ENCODE measurements at places on chromosomes 1 and 21. TPM values are rescaled to one million over a fixed set of nuclear protein-coding genes. Genes with fewer than 3 reads are reported as not detected.

- H3K27me3 ChIP-seq: no peaks in the 10 kb centered on the region
- no peaks in the 10 kb centered on the region for H3K36me3 ChIP-seq
- no peak overlapping the region for H3K27ac ChIP-seq
- no peak overlapping the region for H3K4me3 ChIP-seq
- no peak for DNase-seq
Observed at GRCh38 chr1:238265866-238266265, 375.1 kb upstream of the ZP4 start.

DNA sequence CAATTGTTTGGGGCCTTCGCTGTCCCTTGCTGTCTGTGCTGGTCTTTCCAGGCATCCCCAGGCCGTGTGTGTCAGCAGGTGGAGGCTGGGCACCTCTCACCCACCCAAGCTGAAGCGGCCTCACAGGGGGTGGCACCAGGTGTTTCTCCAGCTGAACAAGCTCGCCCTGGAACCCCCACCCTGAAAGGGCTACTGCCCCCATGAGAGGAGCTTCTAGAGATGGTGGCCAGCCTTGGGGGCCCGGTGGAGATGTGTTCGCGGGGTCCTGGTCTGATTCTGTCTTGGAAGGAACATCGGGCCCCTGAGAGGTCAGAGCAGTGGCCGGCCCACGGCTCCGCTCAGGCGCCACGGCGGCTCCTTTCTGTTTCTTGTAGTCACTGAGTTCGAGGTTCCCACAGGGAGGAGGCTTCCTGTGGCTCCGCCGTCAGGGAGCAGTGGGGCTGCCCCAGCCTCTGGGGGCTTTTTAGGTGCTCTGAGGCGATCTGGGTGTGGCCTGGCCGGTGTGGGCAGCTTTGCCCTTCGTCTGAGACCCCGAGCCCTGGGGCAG is 46.9 kb downstream of the SKI start:
- DNase-seq: no peak
- no peaks in the 10 kb centered on the region for H3K36me3 ChIP-seq
- H3K27me3 ChIP-seq: no peaks in the 10 kb centered on the region

- peak; percentile 80 for DNase-seq
- H3K4me1 ChIP-seq: peaks cover 72% of the 10 kb centered on the region
- no peaks in the 10 kb centered on the region for H3K27me3 ChIP-seq
- H3K36me3 ChIP-seq: peaks cover 8% of the 10 kb centered on the region
- no peak overlapping the region for H3K27ac ChIP-seq
Observed at GRCh38 chr1:161190962-161191521, 7.8 kb downstream of the ADAMTS4 start.

Gene OR2AK2
- total RNA-seq: 0.49 TPM

Gene CREG1
- 121 TPM for total RNA-seq

GRCh38 chr1:202162047-202162417 is 1.6 kb upstream of the PTPN7 start:
- peak overlapping the region; percentile 91 for H3K27ac ChIP-seq
- H3K27me3 ChIP-seq: no peaks in the 10 kb centered on the region
- H3K36me3 ChIP-seq: no peaks in the 10 kb centered on the region
- H3K4me1 ChIP-seq: peaks cover 93% of the 10 kb centered on the region
- DNase-seq: peak; percentile 89

Gene PTGS2
- total RNA-seq: 8.3 TPM

GRCh38 chr1:36359911-36360550 is 25.7 kb downstream of the STK40 start:
- H3K4me3 ChIP-seq: no peak overlapping the region
- DNase-seq: no peak
- H3K4me1 ChIP-seq: peaks cover 10% of the 10 kb centered on the region
- H3K27me3 ChIP-seq: no peaks in the 10 kb centered on the region
- peak overlapping the region; percentile 74 for H3K27ac ChIP-seq

Gene C1orf210
- total RNA-seq: not detected

GRCh38 chr1:246418565-246419312 is 88.3 kb downstream of the SMYD3 start:
- no peak overlapping the region for H3K27ac ChIP-seq
- no peak overlapping the region for H3K4me3 ChIP-seq
- H3K4me1 ChIP-seq: no peaks in the 10 kb centered on the region
- DNase-seq: no peak
- H3K27me3 ChIP-seq: no peaks in the 10 kb centered on the region

Gene TPM3
- 414 TPM for total RNA-seq

- H3K4me3 ChIP-seq: no peak overlapping the region
- peaks cover 50% of the 10 kb centered on the region for H3K4me1 ChIP-seq
- H3K36me3 ChIP-seq: no peaks in the 10 kb centered on the region
- no peak for DNase-seq
- H3K27me3 ChIP-seq: no peaks in the 10 kb centered on the region
- H3K27ac ChIP-seq: peak overlapping the region; percentile 57
Observed at GRCh38 chr1:223733898-223734852, 21.8 kb downstream of the CAPN2 start.

- DNase-seq: no peak
- no peak overlapping the region for H3K4me3 ChIP-seq
- H3K4me1 ChIP-seq: no peaks in the 10 kb centered on the region
- no peak overlapping the region for H3K27ac ChIP-seq
- no peaks in the 10 kb centered on the region for H3K27me3 ChIP-seq
Observed at GRCh38 chr1:119467219-119467618, 39.8 kb upstream of the HSD3B1 start.

DNA sequence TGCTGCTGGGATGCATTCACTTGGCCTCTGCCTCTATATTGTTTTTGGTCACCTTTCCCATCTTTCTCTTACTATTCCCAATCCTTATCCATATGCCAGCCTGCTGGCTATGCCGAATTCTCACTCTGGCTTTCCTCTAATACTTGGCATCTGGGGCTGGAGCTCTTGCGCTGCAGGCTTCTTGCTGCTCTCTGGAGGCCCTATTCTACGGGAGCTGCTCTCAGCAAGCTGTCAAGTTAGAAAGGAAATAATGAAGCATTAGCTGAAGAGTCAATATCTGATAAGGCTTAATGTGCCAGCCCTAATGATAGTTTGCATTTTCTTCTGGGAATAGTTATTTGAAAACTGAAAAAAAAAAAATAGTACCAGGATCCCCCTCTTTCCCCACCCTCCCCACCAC is 125.3 kb upstream of the CYYR1 start:
- DNase-seq: no peak
- H3K27ac ChIP-seq: no peak overlapping the region
- no peaks in the 10 kb centered on the region for H3K36me3 ChIP-seq
- no peaks in the 10 kb centered on the region for H3K27me3 ChIP-seq
- H3K4me3 ChIP-seq: no peak overlapping the region

DNA sequence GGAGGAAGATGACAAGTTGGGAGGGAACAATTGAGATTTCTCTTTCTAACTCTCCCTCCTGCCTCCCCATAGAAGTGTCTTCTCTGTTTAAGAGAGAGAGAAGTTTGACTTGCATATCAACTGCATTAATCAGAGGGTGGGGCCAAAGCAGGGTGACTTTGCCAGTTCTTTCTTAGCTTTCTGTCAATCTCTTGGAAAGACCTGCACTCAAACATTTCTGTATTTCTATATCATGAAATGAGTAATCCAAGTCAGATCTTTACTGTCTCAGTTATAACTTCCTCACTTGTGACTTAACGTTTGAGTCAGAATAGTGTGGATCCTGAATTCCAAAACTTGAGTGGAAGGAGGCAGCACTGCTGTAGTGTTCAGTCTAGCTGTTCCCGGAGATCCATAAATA is 180.8 kb upstream of the KCNK2 start:
- no peaks in the 10 kb centered on the region for H3K4me1 ChIP-seq
- no peaks in the 10 kb centered on the region for H3K36me3 ChIP-seq

DNA sequence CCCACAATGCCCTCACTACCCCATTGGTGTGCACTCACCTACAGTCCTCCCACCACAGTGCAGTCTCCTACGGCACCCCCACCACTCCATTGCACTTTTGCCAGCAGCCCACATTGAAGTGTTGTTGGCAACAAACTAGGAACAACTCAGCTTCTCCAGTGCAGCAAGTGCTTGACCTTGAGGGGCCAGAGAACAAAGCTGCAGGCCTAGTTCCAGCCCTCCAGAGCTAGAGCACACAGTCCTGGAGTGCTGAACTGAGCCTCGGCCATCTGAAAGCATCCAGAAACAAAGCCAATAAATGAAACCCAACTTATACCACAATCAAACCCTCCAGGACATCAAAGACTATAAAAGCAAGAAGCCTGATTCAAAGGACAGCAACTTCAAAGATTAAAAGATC is 129.9 kb downstream of the C1orf94 start:
- H3K4me1 ChIP-seq: no peaks in the 10 kb centered on the region
- no peaks in the 10 kb centered on the region for H3K36me3 ChIP-seq
- H3K27me3 ChIP-seq: no peaks in the 10 kb centered on the region
- no peak overlapping the region for H3K27ac ChIP-seq
- H3K4me3 ChIP-seq: no peak overlapping the region
- no peak for DNase-seq

- H3K4me1 ChIP-seq: peaks cover 89% of the 10 kb centered on the region
- peak overlapping the region; percentile 89 for H3K27ac ChIP-seq
Observed at GRCh38 chr1:11790101-11790879, 15.5 kb downstream of the MTHFR start.

Gene PRKACB
- total RNA-seq: 73.4 TPM

GRCh38 chr1:67484492-67484891 is 54.3 kb upstream of the SERBP1 start:
- H3K27me3 ChIP-seq: no peaks in the 10 kb centered on the region
- no peak overlapping the region for H3K4me3 ChIP-seq
- DNase-seq: no peak
- no peaks in the 10 kb centered on the region for H3K4me1 ChIP-seq
- no peaks in the 10 kb centered on the region for H3K36me3 ChIP-seq

GRCh38 chr1:222948079-222948478 is 133.2 kb downstream of the DISP1 start:
- no peak for DNase-seq
- H3K27ac ChIP-seq: no peak overlapping the region
- H3K27me3 ChIP-seq: no peaks in the 10 kb centered on the region

Gene TAS1R1
- total RNA-seq: 0.34 TPM

DNA sequence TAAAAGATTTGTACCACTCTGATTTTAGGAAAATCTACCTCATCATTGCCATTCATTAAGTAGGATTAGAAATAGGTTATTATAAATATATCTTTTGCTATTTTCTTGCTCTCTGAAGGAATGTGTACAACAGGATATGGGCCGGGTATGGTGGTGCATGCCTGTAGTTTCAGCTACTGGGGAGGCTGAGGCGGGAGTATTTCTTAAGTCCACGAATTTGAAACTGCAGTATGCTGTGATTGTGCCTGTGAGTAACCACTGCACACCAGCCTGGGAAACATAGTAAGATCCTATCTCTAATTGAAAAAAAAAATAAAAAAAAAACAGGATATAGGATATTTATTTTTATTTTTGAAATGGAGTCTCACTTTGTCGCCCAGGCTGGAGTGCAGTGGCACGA is 50.0 kb downstream of the CLIC4 start:
- peaks cover 24% of the 10 kb centered on the region for H3K4me1 ChIP-seq
- no peak overlapping the region for H3K27ac ChIP-seq
- H3K4me3 ChIP-seq: no peak overlapping the region
- DNase-seq: no peak
- H3K27me3 ChIP-seq: no peaks in the 10 kb centered on the region

DNA sequence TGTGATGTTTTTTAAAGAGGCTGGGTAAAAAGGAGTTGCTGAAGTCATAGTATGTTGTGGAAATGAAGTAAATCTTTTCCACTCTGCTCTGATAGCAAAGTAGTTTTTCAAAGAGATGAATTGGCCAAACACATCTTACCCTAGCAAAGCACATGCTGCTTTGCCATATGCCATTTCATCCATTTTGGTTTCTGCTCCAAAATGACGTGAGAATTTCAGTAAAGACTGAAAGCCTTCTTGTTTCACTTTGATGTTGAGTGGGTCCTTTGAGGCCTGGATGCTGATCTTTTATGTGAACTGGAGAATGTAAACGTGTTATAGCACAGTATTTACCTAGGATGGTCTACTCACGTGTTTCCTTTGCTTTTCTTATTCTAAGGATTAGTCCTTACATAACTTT is 73.3 kb upstream of the PGD start:
- no peaks in the 10 kb centered on the region for H3K4me1 ChIP-seq
- no peak overlapping the region for H3K27ac ChIP-seq
- no peaks in the 10 kb centered on the region for H3K27me3 ChIP-seq
- H3K36me3 ChIP-seq: peaks cover 61% of the 10 kb centered on the region
- H3K4me3 ChIP-seq: no peak overlapping the region
- no peak for DNase-seq

GRCh38 chr21:45408801-45409261 is 3.9 kb downstream of the COL18A1 start:
- no peak overlapping the region for H3K4me3 ChIP-seq
- H3K27me3 ChIP-seq: no peaks in the 10 kb centered on the region
- peaks cover 59% of the 10 kb centered on the region for H3K4me1 ChIP-seq

DNA sequence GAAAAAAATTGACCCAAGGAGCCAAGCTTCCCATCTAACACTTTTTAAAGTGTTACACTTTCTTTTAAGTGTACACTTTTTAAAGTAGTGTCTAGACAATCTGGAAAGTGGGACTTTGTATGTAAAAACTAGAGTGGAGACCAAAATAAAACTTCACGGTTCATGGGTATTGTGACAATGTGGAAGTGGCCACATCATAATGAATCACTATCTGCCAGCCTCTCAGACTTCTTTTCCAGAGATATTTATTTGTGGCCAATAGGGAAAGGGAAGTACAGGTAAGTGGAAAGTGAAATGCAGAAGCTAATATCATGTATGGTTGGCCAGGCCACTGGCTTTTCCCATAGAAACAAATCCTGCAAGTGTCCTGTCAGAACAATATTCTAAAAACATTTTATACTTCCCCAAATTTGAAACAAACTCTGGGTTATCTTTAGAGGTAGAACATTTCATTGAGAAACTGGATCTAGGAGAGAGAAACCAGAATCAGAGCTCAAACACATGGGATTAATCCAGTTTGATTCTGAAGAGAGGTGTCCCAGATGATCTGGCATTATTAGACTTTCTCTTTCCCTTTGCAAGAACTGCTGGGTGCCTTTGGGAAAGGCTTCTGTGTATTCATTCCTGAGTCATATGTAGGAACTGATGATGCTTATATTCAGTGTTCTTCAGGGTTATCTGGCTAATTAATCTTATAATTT is 2.0 kb downstream of the TNFSF18 start:
- no peak overlapping the region for H3K4me3 ChIP-seq
- DNase-seq: no peak
- no peaks in the 10 kb centered on the region for H3K36me3 ChIP-seq
- no peaks in the 10 kb centered on the region for H3K27me3 ChIP-seq

Gene NPHS2
- total RNA-seq: not detected

DNA sequence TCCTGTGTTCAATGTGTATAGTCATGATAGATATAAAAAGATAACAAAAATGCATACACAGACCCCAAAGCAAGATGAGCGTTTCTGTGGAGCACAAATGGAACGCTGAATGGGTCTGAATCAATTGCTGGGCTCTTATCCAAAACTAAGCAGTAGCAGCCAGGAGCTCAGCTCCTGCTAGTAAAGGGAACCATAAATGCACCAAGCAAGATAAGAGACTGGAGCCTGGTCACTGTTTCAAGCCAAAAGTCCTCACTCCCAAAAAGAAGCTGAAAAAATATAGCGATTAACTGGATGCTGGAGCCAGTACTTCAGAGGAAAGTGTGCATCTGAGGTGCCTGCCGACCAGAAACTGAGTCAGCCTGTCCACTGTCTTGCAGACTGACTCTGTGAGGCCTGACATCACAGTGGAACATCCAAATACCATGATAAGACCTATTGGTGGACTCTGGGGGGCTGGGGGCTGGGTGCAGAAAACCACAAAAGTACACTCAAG is 68.9 kb downstream of the LRRC8C start:
- H3K27ac ChIP-seq: no peak overlapping the region
- no peaks in the 10 kb centered on the region for H3K27me3 ChIP-seq
- no peaks in the 10 kb centered on the region for H3K36me3 ChIP-seq
- no peak for DNase-seq
- H3K4me1 ChIP-seq: peaks cover 40% of the 10 kb centered on the region
